ENCODE measurements at places on chromosomes 16 and 17. TPM values are rescaled to one million over a fixed set of nuclear protein-coding genes. Genes with fewer than 3 reads are reported as not detected.

DNA sequence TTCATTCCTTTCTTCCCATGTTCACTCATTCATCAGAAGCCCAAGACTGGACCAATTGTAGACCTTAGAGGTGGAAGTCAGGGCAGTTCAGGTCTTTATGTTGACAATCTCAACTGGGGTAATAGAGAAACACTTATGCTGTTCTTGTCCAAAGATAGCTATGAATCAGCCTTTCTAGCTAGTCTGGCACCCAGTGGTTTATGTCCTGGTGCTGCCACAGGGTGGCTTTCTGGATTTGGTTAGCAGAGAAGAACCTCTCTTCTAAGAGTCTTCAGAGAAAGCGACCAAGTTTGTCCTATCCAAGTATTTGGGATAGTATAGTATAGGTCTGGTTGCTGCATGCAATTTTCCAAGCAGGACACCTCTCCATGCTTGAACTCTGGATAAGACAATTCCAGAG is 83.3 kb downstream of the NOG start:
- DNase-seq, result no peak

DNA sequence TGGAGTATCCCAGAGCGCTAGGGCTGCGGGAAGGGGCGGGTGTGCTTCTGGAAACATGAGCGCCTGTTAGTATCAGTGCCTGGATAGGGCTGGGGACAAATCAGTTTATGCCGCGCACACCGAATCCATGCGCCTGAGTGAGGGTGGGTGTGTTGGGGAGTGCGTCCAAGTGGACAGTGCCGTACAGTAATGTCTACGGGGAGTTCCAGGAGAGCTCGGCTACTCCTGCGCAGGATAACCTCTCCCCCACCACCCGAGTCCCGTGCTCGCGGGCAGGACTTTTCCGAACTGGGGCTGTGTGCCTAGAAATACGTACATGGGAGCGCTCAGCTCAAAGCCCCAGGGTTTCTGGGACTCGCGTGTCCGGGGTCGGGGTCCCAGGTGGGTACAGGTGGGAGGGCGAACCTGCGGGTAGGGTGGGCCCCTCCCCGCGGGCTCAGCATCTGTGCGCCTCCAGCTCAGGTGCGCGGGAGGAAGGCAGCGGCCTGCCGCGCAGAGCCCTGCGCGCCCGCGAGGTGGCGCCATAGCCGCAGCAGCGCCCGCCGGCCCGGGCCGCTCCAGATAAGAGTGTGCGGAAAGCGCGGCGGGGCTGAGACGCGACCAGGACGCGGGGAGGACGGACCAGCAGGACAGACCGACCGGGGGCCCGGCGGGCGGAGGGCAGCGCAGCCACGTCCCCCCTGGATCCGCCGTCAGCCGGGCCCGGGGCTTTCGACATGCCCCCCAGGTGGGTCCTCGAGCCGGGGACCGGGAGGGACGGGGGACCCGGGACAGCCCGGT is at the start of gene HIC1:
TSS of gene HIC1 (plus strand) at position 592 of the 780 bp plus-strand sequence. CDS start 1,588 bp downstream, outside the sequence.
- DNase-seq, result peak; percentile 57

DNA sequence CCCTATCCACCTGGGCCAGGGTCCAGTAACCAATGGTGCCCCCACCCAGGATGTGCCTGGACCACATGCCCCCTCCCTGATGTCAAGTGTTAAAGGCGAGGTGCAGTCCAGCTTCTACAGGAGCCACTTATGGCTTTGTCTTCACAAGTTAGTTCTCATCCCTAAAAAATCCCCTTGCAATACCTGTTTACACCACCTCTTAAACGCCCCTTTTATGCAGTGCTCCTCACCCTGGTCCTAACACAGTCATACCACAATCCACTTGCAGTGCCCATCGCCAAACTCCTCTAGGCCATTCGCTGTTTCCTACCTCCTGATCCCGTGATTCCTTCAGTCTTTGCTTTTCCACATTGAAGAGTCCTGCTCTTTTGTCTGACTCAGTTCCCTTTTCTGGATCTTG is 7.1 kb downstream of the GLYR1 start:
- DNase-seq, result no peak

Gene CCDC200
- not detected for total RNA-seq

Gene CYBC1
- total RNA-seq, result 77.9 TPM

Gene GAS7
- total RNA-seq, result not detected

- no peak for DNase-seq
These were observed 14.6 kb downstream of the GRB7 start for GRCh38 chr17:39752241-39752881.

Gene MYH8
- not detected for total RNA-seq

- no peak for DNase-seq
These were observed 141.6 kb downstream of the HS3ST2 start for GRCh38 chr16:22955461-22956070.

GRCh38 chr16:66374176-66374575 is 7.7 kb downstream of the CDH5 start:
- no peak for DNase-seq

- DNase-seq, result no peak
These were observed 66.4 kb downstream of the SCNN1B start for GRCh38 chr16:23368469-23368868.

DNA sequence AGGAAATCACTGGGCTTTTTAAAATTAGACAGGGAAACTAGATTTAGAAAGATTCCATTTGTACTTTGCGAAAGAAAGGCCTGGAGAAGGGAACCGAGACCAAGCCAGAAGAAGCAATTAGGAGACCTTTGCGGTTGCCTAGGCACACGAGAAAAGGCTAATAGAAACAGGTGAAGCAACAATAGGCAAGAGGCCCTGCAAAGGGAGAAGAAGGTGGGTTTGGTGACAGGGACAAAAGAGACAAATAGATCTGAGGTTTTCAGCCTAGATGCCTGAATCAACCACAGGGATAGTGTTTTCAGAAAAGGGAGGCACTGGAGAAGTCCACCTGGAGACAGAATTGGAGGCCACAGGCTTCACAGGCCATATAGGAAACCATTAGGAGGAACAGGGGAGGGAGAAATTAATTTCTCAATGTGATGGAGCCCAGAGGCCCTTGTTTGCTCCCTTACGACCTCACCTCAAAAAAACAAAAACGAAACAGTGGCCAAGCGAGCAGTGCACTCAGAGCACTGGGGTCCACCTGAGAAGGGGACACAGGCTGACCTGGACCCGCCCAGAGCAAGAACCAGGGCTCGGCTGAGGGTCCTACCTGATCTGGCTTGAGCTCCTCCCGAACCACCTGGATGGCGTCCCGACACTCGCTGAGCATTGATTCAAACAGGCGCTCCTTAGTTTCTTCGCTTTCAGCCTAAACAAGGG is 22.3 kb downstream of the SRP68 start:
- no peak for DNase-seq

DNA sequence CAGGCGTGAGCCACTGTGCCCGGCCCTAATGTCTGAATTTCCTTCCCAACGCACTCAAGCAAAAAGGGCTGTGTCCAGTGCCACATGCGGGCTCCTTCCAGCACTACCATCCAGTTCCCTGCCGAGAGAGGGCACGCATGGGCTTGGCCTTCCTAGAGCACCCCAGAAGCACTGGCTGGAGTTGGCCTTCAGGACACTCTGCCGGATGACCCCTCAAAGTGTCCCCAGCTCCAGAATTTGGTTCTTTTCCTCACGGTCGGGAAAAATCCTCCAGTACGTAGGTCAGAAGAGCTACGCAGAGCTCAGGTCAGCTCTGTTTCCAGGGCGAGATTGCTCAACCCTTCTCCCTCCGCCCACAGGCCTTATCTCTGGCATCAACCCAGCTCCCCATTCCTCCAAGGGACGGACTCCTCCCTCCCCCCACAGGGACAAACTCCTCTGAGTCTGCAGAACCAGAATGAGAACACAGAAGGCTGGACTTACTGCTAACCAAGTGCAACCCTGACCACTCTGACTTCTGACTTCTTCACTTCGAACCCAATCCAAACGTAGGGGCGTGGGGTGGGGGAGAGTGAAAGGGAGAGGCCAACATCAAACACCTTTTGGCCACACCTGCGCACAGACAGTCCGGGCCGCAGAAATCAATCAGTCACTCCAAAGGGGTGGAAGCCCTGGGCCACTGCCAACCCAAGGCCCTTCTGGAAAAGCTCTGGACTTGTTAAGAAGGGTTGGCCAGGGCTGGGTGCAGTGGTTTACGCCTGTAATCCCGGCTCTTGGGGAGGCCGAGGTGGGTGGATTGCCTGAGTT is 3.6 kb downstream of the CDC42EP4 start:
- peak; percentile 98 for DNase-seq

DNA sequence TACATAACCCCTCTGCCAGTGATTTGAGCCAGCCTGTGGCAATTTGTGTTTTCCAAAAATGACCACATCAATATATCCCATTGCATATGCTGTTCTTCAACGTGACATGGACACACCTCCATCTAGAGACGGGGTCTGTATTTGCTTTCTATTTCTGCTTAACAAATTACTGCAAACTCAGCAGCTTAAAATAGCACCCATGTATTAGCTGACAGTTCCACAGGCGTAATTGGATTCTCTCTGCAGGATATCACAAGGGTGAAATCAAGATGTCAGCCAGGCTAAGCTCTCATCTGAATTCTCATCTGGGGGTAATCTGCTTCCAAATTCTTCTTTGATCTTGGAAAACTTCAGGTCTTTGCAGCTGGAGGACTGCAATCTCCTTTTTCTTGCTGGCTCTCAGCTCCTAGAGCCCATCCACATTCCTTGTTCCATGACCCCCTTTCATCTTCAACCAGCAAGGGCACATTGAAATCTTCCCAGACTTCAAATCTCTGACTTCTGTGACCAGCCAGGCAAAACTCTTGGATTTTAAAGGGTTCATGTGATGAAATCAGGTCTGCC is 8.2 kb downstream of the KRT9 start:
- DNase-seq, result no peak

Gene PIMREG
- 52.2 TPM for total RNA-seq

Gene AGRP
- not detected for total RNA-seq

Gene PRSS21
- 77.4 TPM for total RNA-seq

Gene SMCR8
- 19.5 TPM for total RNA-seq

GRCh38 chr16:83952587-83952939 is 477 bp upstream of the OSGIN1 start:
- no peak for DNase-seq

Gene CACNG3
- not detected for total RNA-seq

- DNase-seq, result no peak
These were observed 32.8 kb upstream of the ABCC3 start for GRCh38 chr17:50601823-50602375.

Gene TBC1D3
- total RNA-seq, result not detected

DNA sequence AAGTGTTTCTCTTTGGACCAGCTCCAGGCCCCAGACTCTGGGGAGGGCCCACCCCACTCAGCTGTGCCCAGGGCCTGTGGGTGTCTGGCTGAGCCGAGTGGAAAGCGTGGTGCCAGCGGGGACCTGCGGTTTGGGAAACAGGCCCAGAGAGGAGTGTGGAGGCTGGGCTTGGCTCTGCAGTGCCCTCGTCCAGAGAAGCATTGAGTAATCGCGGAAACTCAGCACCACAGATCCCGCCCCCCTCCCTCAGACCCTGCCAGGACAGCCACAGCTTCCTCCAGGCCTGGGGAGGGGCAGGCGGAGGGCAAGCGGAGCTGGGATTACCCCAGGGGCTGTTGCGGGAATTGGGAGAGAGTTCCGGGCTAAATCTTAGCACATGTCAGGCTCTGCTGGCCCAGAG is 14.6 kb upstream of the PITPNA start:
- DNase-seq, result no peak

DNA sequence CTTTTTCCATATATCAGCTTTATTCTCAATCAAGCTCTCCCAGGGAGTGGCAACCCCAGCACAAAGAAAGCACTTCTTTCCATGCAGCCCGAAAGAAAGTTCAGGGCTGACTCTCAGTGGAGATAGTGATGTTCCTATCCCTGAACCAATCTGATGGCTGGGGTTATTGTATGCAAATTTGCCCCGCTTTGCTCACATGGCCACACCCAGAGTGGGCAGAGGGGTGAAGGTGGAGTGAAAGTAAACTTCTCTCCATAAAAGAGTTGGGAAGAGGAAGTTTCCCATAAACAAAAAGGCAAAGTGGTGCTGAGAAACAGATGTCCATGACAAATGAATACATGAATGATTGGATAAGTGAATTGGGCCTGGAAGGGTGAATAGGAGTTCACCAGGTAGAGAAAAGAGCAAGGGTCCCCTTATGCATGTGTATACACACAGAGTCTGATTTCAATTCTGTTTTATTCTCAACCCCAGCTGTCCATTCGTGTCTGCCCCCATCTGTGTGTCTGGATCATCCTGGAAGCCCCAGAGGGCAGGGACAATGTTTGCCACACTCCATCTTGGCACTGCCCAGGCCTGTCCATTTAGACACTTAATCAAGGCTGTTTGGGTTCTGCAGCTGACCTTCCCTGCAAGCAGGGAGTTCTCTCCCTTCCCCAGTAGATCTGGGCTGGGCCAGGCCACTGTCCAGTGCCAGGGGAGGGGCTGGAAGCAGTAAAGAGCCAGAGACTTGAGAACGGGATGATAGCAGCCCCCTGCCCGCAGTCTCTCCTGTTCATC is 14.1 kb upstream of the NGFR start:
- no peak for DNase-seq

- no peak for DNase-seq
These were observed 5.2 kb upstream of the CDC42EP4 start for GRCh38 chr17:73316919-73317505.

- DNase-seq, result no peak
These were observed 154.1 kb downstream of the STX8 start for GRCh38 chr17:9421525-9421924.

Gene TRAPPC2L
- 101 TPM for total RNA-seq

DNA sequence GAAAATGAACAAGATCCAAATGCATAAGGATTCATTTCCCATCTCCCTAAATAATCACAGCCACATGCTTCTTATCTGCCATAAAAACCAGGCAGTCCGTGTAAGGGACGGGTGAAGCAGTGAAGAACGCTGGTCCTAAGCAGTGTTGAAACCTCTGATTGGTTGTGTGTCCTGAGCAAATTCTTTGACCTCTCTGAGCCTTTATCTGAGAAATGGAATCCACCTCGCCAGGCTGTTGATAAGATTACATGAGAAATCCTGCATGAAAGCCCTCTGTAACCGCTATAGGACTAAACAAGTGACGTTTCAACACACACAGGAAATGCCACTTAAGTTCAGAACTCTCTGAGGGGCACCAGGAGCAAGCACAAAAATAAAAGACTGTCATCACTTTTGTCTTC is 26.8 kb downstream of the GAS7 start:
- DNase-seq, result no peak

Data from PC-9 (cell line).